ENCODE measurements at places on chromosomes 5 and 9.

DNA sequence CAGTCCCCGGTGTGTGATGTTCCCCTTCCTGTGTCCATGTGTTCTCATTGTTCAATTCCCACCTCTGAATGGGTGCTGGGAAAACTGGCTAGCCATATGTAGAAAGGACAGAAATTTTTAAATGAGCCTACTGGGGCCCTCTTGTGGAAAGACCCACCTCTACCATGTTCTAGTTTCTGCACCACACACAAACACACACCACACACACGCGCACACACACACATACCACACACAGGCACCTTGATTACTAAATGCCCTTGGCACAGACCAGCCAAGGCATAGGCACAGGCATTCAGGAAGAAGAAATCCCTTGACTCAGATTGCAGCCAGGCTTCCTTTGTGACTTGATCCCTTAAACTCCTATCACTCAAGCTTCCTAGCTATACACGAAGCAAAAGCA lies 60.5 kb downstream of the SIL1 start:
- DNase-seq = no peak
- no peak overlapping the region for H3K27ac ChIP-seq
- no peak overlapping the region for H3K4me3 ChIP-seq
- no peaks in the 10 kb centered on the region for H3K36me3 ChIP-seq
- no peaks in the 10 kb centered on the region for H3K4me1 ChIP-seq

- H3K27me3 ChIP-seq = no peaks in the 10 kb centered on the region
- H3K4me1 ChIP-seq = no peaks in the 10 kb centered on the region
- H3K4me3 ChIP-seq = no peak overlapping the region
- H3K36me3 ChIP-seq = no peaks in the 10 kb centered on the region
- DNase-seq = no peak
Measured at GRCh38 chr9:106890608-106891007, 27.6 kb downstream of the ZNF462 start.

- no peak overlapping the region for H3K27ac ChIP-seq
- H3K4me1 ChIP-seq = peaks cover 18% of the 10 kb centered on the region
- no peak for DNase-seq
- H3K4me3 ChIP-seq = no peak overlapping the region
- H3K36me3 ChIP-seq = no peaks in the 10 kb centered on the region
Measured at GRCh38 chr9:99016681-99017387, 73.1 kb downstream of the COL15A1 start.

DNA sequence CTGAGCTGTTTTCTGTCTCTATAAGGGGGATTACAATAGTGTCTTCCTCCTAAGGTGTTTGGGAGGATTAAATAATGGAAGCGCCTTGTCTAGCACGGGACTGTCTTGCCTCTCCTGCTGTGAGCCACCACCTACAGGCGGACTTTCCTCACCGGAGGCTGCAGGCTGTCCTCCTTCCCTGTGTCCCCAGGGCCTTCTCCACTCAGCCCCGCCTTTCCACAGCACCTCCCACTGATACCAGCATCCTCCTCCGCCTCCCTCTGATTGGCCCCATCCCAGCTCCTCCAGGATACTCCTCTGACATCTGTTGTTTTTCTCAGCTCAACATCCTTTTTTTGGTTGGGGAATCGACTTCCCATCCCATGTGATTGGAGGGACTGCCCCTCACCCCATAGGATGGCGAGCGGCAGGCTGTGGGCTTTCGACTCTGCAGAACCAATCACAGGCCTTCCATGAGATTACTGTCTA lies 851 bp upstream of the ZDHHC12 start:
- H3K4me1 ChIP-seq = peaks cover 21% of the 10 kb centered on the region
- no peaks in the 10 kb centered on the region for H3K27me3 ChIP-seq
- no peaks in the 10 kb centered on the region for H3K36me3 ChIP-seq
- DNase-seq = no peak
- peak overlapping the region; percentile 48 for H3K27ac ChIP-seq

GRCh38 chr5:32311404-32312196 lies 1.1 kb downstream of the MTMR12 start:
- H3K4me3 ChIP-seq = peak overlapping the region; percentile 67
- no peak for DNase-seq
- H3K27ac ChIP-seq = peak overlapping the region; percentile 79
- H3K27me3 ChIP-seq = no peaks in the 10 kb centered on the region

GRCh38 chr5:96651047-96651446 lies 11.1 kb upstream of the CAST start:
- no peak overlapping the region for H3K4me3 ChIP-seq
- no peaks in the 10 kb centered on the region for H3K36me3 ChIP-seq
- DNase-seq = no peak
- H3K27me3 ChIP-seq = no peaks in the 10 kb centered on the region
- no peaks in the 10 kb centered on the region for H3K4me1 ChIP-seq

GRCh38 chr9:80163889-80164288 lies 592.1 kb downstream of the TLE4 start:
- H3K27me3 ChIP-seq = no peaks in the 10 kb centered on the region
- no peak overlapping the region for H3K4me3 ChIP-seq
- no peak overlapping the region for H3K27ac ChIP-seq
- H3K4me1 ChIP-seq = no peaks in the 10 kb centered on the region

GRCh38 chr5:138230261-138230660 lies 17.1 kb upstream of the CDC23 start:
- no peaks in the 10 kb centered on the region for H3K4me1 ChIP-seq
- H3K36me3 ChIP-seq = no peaks in the 10 kb centered on the region
- H3K4me3 ChIP-seq = no peak overlapping the region

Data from CD8-positive, alpha-beta memory T cell (primary cell).